ENCODE measurements at places on chromosomes 5 and 9.

- DNase-seq: no peak
Measured at GRCh38 chr5:62569470-62569869, 9.1 kb upstream of the LRRC70 start.

- no peak for DNase-seq
Measured at GRCh38 chr9:120507936-120508510, 71.9 kb downstream of the CDK5RAP2 start.

GRCh38 chr9:126306071-126306647 is 20.5 kb upstream of the MVB12B start:
- no peak for DNase-seq

GRCh38 chr5:131303537-131303936 is 39.7 kb downstream of the CDC42SE2 start:
- no peak for DNase-seq

DNA sequence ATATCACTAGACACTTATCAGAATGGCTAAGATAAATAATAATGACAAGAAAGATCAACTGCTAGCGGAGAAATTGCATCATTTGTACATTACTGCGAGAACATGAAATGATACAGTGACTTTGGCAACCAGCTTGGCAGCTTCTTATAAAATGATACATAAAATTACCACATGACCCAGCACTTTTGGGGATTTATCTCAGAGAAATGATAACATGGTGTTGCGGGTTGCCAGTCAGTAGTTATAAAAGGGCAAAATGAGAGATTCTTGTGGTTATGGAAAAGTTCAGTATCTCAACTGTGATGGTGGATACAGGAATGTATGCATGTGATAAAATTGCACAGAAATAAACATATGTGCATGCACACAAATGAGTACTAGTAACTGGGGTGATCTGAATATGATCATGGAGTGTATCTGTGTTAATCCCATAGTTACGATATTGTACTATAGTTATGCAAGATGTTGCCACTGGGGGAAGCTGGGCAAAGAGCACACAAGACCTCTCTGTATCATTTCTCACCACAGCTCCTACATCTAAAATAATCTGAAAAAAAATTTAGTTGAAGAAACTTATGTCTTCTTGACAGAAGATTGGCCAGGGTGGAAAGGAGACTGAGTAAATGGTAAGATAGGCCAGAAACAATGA is 128.9 kb downstream of the NXNL2 start:
- DNase-seq: no peak
